ENCODE measurements at places on chromosomes 3 and 15. TPM values are rescaled to one million over a fixed set of nuclear protein-coding genes. Genes with fewer than 3 reads are reported as not detected.

GPR62 gene
- polyA plus RNA-seq = 0.56 TPM

IL17RE gene
- polyA plus RNA-seq = 3.0 TPM

PLSCR5 gene
- polyA plus RNA-seq = not detected

DNA sequence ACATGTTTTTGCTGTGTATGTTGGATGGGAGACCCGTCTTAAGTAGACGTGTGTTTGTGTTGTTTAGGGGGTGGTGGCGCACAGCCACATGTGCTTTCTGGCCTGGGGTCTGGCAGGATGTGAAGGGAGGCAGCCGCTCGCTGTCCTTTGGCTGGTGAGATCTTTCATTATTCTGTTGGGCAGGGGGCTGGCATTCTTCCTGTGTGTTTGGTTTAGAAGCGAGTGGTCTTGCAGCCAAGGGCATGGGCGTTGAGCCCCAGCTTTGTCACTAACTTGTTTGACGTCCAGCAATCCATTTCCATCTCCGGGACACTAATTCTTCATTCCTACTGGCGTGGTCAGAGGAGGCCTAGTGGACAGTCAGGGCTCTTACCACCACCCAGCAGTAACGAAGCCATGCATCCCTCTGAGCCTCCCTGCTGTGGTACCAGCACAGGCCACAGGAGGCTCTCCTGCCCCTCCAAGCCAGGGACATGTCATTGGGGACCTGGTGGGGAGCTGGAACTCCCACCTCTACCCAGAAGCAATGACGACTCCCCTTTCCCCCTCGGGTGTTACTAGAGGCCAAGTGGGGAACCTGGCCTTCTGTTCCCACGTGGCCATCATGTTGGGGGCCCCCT, 10.7 kb downstream of the THSD4 start:
- no peak for DNase-seq

PLCH1 gene
- polyA plus RNA-seq = 0.60 TPM

DNA sequence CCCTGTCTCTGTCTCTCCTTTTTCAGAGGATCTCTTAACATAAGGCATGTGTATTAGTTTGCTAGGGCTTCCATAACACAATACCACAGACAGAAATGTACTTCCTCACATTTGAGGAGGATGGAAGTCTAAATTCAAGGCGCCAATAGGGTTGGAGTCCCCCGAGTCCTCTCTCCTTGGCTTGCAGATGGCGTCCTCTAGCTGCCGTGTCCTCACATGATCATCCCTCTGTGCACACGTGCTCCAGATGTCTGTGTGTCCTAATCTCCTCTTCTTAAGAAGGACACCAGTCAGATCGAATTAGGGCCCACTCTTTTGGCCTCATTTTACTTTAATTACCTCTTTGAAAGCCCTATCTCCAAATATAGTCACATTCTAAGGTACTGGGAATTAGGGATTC, 23.0 kb upstream of the BFSP2 start:
- DNase-seq = peak; percentile 38

FGF7 gene
- polyA plus RNA-seq = 14.0 TPM

AADAC gene
- not detected for polyA plus RNA-seq

GRCh38 chr3:13715167-13715954, 164.5 kb downstream of the WNT7A start:
- no peak for DNase-seq

DNA sequence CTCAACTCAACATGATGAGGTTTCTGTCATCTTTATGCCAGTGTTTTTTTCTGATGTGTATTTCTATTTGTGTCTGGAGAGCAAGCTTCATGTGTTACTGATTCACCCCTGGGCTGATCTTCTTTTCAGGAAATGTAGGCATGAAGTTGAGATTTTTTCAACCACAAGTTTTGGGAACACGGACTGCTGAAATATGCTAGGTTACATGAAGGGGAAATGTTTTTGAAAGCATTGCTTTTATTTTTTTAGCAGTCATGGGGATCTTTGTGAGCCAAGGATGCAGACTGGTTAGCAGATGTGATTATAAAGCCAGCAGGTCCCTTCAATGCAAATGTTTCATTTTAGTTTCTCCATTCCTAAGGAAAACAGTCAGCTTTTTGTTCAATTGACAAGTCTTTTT, 219.3 kb upstream of the COL8A1 start:
- peak; percentile 34 for DNase-seq

IGDCC3 gene
- 3.6 TPM for polyA plus RNA-seq

- no peak for DNase-seq
Observed at GRCh38 chr15:40111888-40112287, 3.2 kb upstream of the BMF start.

GRCh38 chr3:71104121-71104541, 479.4 kb downstream of the FOXP1 start:
- DNase-seq = peak; percentile 83

- DNase-seq = no peak
Observed at GRCh38 chr3:158808697-158809096, 6.8 kb downstream of the MFSD1 start.

SLC2A2 gene
- polyA plus RNA-seq = 2.5 TPM

DNA sequence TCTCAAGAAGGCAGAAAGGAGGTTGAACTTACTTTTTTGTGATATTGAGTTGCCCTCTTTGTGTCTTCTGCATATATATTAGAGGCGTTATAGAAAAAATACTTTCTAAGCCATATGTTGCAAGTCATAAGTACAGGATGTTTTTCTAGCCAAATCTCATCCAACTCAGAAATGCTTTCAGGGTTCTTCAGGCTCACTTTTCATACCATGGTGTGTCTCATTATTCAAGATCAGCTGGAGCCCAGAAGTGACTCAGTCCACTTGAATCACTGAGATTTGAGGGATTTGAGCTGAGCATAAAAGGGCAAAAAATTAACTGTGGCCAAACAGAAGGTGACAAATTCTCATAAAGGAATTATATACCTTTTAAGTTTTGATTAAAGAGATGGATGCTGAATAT, 157.3 kb downstream of the WNT5A start:
- no peak for DNase-seq

GRCh38 chr15:91407269-91407889, 307.3 kb downstream of the SV2B start:
- peak; percentile 77 for DNase-seq

GP9 gene
- 0.23 TPM for polyA plus RNA-seq

GRCh38 chr3:120634539-120634938, 38.4 kb downstream of the NDUFB4 start:
- no peak for DNase-seq

GRCh38 chr15:63532307-63532744, 27.9 kb downstream of the USP3 start:
- DNase-seq = peak; percentile 34

GRCh38 chr15:64045774-64046420, 388 bp downstream of the DAPK2 start:
- DNase-seq = no peak

GRCh38 chr3:165544432-165544831, 292.8 kb downstream of the BCHE start:
- DNase-seq = no peak

DNA sequence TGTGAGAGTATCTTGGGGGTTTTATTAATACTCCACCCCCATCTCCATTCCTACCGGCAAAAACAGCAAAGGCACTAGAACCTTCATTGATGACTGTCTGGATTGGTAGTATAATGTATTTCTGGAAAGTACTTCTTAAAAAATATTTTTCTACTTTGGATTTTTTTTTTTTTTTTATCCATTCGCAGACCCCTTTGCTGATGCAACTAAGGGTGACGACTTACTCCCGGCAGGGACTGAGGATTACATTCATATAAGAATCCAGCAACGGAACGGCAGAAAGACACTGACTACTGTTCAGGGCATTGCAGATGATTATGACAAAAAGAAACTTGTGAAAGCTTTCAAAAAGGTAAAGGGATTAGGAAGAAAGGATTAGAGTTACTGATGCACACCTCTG, 1.2 kb downstream of the EIF1B start:
- peak; percentile 43 for DNase-seq

GRCh38 chr3:48598323-48599076, 3.4 kb upstream of the COL7A1 start:
- DNase-seq = peak; percentile 76

- peak; percentile 97 for DNase-seq
Observed at GRCh38 chr3:9036404-9037131, 73.3 kb upstream of the RAD18 start.

- DNase-seq = no peak
Observed at GRCh38 chr3:65146179-65146578, 458.4 kb upstream of the ADAMTS9 start.

GRCh38 chr3:173410849-173411248, 13.3 kb downstream of the NLGN1 start:
- DNase-seq = peak; percentile 32

GRCh38 chr3:125156456-125156855, 56.1 kb downstream of the SLC12A8 start:
- no peak for DNase-seq

DNA sequence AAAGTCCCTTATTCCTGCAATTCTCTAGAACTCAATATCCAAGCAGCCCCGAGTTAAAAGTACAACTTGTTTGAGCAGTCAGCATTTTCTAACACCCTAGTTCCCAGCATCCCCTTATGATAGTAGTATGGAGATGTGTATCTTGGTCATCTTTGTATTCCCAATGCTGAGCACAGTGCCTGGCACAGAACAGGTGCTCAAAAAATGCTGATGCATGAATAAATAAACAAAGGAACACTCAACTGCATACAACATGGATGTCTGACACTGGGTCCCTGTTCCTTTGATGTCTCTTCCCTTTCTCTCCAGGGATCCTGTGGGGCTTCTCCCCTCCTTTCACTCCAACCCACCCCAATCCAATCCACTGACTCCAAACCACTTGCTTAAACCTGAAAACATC, 23.9 kb upstream of the B3GNT5 start:
- DNase-seq = no peak

DNA sequence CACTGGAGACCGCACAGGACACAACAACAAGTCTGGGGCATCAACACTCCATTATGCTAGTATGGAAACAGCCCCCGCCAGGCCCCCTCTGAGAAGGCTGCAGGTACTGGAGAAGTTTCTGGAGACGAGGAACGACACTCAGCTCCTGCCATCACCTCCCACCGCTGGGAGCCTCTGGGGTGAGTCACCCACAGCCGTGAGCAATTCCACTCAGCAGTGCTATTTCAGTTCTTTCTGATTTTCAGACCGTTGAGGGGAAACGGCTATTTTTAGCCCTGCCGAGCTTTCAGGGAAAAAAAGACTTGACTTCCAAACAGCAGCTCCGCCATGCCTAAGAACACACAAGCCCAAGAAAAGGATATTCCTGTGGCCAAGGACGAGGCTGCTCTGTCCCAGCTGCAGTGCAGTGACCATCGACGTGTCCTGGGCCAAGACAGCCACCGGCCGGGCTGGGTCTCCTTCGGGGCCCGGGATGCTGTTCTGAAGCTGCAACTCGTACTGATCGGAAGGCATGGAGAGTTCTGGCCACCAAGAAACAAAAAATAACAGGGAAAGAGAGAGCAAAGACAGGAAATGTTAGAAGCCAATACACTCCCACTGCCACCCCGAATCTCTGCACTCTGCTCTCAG, 40.8 kb downstream of the NUP210 start:
- DNase-seq = peak; percentile 68

Data from muscle of leg (tissue), 16 donors.